ENCODE measurements at places on chromosomes 12 and 14. TPM values are rescaled to one million over a fixed set of nuclear protein-coding genes. Genes with fewer than 3 reads are reported as not detected.

DNA sequence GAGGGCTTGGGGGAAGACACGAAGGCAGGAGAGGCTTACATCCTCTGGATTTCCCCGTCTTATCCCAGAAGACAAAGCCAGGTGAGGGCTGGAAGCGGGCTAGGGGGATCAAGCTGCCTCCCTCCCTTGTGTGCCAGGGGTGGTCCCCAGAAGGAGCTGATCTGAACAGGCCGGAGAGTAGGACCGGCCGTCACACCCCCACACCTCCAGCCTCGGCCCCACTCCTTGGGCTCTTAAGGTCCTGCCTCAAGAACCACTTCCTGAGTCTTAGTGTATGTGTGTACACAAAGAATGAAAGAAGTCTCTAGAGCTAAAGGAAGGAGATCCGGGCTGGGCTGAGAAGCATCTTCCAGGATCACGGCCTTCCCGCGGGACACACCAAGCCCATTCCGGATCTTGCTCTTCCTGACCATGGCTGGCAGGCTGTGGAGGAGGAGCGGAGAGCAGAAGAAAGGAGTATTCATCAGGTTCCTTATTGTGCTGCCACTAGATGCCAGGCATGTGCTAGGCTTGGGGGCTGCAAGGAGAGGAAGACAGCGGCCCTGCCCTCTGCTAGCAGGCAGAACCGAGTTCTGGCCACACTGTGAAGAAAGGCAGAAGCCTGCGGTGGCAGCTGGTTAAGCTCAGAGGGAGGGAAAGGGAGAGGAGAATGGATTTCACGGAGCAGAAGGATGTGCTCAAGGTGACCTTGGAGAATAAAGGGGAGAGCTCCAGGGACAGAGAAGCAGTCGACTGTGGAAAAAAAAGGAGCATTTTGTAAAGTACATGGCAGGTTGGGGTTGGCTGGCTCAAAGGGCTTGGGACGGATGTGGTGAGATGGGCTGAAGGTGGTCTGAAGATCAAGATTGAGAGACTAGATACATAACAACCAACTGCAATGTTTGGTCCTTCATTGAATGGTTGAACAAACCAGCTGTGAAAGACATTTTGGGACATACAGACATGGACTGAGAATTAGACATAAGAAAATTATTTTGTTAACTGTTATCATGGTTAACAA is 1.3 kb upstream of the CD63 start:
- peak; percentile 79 for DNase-seq

- DNase-seq: no peak
Measured at GRCh38 chr12:104058802-104059201, 5.5 kb upstream of the HCFC2 start.

GRCh38 chr14:65184032-65184764 is 81.9 kb upstream of the MAX start:
- peak; percentile 66 for DNase-seq

DNA sequence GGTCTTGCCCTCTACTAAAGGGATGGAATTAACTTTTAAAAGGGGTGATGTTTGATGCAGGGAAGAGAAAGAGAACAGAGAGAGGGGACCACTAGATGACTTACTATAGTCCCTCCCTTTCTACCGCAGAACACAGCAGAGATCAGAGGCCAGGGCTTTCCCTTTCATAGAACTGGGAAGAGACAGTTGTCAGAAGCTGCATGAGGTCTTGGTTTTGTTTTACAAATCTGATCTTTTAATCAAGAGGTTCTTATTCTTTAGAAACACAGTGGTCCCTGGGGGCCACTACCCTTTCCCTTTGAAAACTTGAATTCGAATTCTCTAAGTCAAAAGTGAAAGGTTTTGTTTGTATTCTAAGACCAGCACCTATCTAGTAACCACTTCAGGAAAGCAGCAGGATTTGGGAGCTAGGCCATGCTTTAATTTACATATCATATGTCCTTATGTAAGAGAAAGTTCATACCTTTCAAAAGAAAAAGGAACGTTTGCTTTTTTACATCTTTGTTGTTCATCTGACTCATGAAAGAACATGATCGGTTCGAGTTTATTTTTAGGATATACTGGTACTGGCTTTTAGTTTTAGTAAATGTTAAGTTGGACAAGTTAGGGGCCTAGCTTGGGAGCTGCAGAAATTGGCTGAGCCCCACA is 6.3 kb downstream of the FBXL14 start:
- no peak for DNase-seq

- no peak for DNase-seq
Measured at GRCh38 chr12:64450057-64450640, 1.8 kb upstream of the TBK1 start.

DNA sequence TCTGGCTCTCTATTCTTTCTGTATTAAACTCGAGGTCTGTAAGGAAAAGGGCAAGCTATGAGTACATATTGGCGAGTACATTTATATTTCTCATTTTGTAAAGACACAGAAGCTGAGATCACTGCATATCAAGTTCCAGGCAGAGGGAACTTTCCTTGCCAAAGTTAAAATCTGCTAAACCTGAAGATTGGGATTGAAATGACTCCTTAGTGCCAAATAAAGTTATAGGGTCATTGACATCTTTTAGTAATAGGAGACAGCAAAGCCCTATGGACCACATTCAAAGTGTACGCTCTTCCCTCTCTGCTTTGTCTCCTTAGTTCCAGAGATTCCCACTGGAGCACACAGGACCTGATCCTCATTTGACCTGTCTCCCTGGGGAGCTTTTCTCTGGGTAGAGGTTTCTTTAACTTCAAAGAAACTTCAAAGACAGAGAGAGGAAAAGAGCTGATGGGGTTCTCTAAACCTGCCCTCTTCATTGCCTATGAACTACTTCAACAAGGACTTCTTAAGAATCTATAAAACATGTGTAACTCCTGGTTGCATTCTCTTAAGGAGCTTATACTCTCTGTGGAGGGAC is 42.6 kb upstream of the PTPRR start:
- DNase-seq: no peak

DNA sequence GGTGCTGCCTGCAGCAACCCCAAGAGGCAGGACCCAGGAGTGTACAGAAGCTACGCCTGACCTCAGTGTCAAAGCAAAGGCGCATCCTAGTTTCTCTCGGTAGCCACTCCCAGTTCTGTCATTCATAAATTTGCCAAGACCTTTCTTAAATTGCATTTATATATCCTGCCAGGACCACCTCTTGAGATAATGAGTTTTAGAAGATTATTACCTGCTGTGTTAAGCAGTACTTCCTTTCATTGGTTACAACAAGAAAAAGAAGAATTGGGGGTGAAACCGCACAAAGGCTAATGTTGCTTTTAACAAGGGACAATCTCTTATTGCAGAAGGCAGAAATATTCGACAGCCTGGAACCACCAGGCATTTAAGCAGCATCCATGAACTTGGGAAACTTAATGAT is 57.8 kb downstream of the CIT start:
- no peak for DNase-seq

GRCh38 chr14:90263748-90264449 is 7.5 kb downstream of the PSMC1 start:
- DNase-seq: no peak

- no peak for DNase-seq
Measured at GRCh38 chr12:131096681-131097181, 143.0 kb downstream of the ADGRD1 start.

DNA sequence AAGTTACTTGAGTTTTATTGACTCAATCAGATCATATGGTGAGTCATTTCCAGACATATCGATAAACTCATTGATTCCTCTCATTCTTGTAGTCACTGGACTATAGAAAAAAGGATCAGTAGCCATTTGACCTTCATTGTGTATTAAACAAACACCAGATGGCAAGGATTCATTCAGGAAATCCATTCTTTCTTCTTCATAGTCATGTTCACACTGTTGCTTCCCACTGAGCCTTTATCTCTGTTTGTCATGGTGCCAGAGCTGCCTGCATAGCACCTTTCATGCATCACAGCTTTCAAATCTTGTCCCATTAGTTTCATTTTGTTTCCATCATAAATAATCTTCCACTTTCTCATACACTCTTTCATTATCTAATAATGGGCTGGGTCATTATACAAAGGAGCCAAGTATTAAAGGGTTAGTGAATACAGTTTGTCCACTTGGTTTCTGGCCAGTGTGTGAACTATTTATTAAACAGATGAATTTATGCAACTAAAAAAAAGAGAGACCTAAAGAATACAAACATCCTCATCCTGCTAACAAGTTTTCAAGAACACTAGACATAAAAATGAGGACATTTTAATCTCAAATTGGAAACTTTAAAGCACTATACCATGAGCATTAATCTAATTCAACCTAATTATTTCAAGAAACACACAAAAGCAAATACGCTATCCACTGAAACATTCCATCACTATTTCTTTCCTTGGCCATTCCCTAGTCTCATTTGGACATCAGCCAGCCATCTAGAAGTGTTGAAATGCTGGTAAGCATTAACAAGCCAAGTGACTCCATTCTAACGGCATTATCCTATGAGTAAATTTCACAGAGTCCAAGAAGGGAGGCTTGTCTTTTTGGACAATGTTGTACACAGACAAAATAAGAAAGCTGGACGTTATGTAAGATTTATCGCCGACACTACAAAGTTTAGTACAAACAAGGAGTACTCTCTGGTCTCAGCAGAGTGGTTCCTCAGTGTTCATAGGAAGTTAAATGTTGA is 476.5 kb downstream of the FOXG1 start:
- DNase-seq: peak; percentile 82

DNA sequence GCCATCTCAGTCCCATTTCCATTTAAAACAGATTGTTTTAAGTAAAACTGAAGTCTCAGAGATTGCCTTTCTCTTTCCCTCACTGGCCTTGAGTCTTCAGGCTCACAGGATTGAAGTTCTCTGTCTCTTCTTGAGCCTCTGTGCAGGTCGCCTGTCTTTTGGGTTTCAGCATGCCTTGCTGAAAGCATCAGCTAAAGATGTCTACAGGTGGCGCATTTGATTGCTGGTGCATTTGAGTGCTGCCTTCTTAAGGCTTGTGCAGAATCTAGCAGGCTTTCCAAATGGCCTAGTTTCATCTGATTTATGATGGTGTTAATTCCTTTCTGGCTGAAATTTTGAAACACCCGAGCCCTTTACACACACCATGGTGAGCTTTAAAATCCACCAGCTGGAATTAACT is 1062.2 kb upstream of the FBXO33 start:
- DNase-seq: no peak

DNA sequence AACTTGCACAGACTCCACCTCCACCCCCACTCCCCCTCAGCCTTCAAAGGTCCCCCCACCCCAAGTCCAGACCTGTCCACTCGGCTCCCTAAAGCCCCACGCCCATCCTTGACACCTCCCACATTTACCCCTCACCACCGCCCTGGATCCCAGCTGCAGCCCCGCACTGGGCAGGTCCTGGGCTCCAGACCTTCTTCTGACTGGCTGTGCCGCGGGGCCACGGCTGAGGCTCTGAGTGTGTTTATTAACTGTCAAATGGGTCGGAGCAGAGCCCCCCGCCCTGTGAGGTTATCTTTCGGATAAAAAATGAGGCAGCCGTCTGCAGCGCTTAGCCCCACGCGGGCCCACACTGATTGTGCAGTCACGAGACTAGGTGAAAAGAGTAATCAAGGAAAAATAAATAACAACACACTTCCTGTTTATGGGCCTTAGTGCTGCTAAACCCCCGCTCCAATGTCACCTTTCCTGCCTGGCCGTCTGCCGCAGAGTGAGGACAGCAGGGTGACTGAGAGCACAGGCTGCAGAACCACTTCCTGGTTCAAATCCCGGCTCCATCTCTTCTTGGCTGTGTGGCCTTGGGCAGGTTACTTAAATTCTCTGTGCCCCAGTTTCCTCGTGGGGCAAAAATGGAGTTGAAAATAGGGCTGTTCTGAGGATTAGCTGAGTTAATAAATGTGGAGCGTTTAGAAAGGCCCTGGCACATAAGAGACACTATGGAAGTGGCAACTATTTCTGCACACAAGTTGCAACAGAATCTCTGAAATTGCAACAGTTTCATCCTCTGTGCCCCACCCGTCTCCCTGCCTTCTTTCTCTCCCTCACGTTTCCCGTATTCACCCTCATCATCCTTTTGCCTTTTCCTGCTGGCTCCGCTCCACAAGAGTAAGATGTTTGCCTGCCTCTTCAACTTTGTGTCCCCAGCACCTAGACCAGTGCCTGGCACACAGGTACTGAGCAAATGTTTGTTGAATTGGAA is 9.4 kb downstream of the SETD1B start:
- peak; percentile 62 for DNase-seq

GRCh38 chr14:26597071-26597588 is 703 bp downstream of the NOVA1 start:
- no peak for DNase-seq

- DNase-seq: no peak
Measured at GRCh38 chr12:25771476-25771875, 187.0 kb upstream of the RASSF8 start.

DNA sequence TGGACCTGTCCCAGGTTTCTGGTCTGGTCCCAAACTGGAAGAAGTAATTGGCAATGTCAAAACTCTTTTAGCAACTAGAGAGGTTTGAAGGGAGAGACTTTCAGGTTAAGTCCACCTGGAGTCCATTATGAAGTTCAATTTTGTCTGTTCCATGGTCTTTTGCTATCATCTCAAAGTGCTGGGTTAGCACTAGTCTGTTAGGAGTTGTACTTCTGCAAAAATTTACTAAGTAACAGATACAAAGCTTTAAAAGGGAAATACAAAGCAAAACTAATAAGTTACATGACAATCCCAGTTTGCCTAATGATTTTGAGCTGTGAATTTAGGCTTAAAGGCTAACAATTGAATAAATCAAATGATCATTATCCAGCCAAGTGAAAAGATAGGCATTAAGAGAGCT is 643.9 kb downstream of the C12orf50 start:
- DNase-seq: no peak

Gene EAPP
- 49.1 TPM for total RNA-seq

Gene KRT78
- not detected for total RNA-seq

Gene DBX2
- not detected for total RNA-seq

Gene AQP5
- total RNA-seq: under 0.01 TPM

Gene NOXRED1
- 0.26 TPM for total RNA-seq

Gene CDCA3
- 1.5 TPM for total RNA-seq

Gene GABARAPL1
- 186 TPM for total RNA-seq

Gene ADCY6
- 53.2 TPM for total RNA-seq

Gene B4GALNT3
- total RNA-seq: not detected

Gene SLCO1A2
- total RNA-seq: not detected

Gene FAM186B
- 0.51 TPM for total RNA-seq

Gene PNP
- total RNA-seq: 6.9 TPM

Gene SOX5
- 16.4 TPM for total RNA-seq

Gene SLC22A17
- total RNA-seq: 23.1 TPM

Gene POTEG
- total RNA-seq: not detected

Gene TRPV4
- total RNA-seq: 0.51 TPM

Gene SLC25A29
- 24.1 TPM for total RNA-seq

Gene C12orf60
- 1.5 TPM for total RNA-seq

Gene CCDC196
- not detected for total RNA-seq

Data from fibroblast of lung (primary cell).